PC-3 (cell line): ENCODE measurements at places on chromosomes 6 and 20. TPM values are rescaled to one million over a fixed set of nuclear protein-coding genes. Genes with fewer than 3 reads are reported as not detected.

Gene TNXB
- total RNA-seq, result 2.9 and 3.3 TPM in 2 replicates

Gene TBX18
- not detected in 2 replicates for total RNA-seq

Gene DPPA5
- not detected in 2 replicates for total RNA-seq

Gene MUC21
- total RNA-seq, result not detected in 2 replicates

Gene PHF1
- total RNA-seq, result 36.6 and 40.3 TPM in 2 replicates

Gene PHIP
- total RNA-seq, result 20.8 and 21.2 TPM in 2 replicates

Gene NKX2-2
- not detected in 2 replicates for total RNA-seq

Gene PKIB
- 22.4 and 28.0 TPM in 2 replicates for total RNA-seq

Gene PAQR8
- 0.44 and 0.46 TPM in 2 replicates for total RNA-seq

Gene DEFB121
- not detected in 2 replicates for total RNA-seq

DNA sequence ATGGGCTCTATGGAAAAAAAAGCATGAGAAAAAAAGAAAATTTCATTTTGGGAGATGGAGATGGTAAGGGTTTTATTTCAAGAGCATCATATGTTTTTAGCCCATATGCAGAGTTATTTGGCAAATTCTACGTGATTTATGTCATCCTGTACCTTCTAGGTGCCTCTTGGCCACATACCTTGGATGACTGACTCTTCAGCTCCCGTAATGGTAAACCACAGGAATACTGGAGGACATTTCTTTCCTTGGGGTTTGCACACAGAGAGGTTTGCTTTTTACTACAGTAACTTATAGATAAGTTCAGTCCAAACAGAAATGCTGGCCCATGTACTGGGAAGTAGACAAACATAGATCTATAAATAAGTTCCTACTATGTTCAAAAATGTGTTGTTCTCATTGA lies 132.2 kb downstream of the SH3BGRL2 start:
- DNase-seq, result no peak
- H3K4me1 ChIP-seq, result no peaks in the 10 kb centered on the region
- no peak overlapping the region for H3K27ac ChIP-seq
- H3K36me3 ChIP-seq, result no peaks in the 10 kb centered on the region

DNA sequence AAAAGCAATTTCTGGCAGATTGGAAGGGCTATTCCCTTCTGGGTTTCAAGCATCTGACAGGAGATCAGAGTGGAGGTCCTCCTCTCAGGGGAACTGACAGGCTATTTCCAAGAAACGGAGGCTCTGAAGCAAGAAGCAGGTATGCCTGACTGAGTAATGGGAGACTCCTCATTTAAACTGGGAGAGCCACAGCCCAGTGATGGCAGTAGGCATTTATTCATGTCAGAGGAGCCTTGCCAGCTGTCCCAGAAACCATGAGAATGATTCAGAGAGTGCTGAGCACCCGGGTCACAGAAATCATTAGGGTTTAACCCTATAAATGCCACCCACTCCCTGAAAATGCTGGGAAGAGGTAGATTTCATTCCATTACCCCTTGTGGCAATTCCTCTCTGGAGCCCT lies 247.5 kb upstream of the RNF217 start:
- H3K4me3 ChIP-seq, result no peak overlapping the region
- no peaks in the 10 kb centered on the region for H3K36me3 ChIP-seq
- DNase-seq, result no peak
- no peaks in the 10 kb centered on the region for H3K4me1 ChIP-seq
- no peak overlapping the region for H3K27ac ChIP-seq
- no peaks in the 10 kb centered on the region for H3K27me3 ChIP-seq

- DNase-seq, result no peak
- H3K27me3 ChIP-seq, result no peaks in the 10 kb centered on the region
- H3K4me3 ChIP-seq, result no peak overlapping the region
- no peaks in the 10 kb centered on the region for H3K4me1 ChIP-seq
Measured at GRCh38 chr20:44542890-44543289, 21.0 kb upstream of the SERINC3 start.

GRCh38 chr6:148881593-148882311 lies 134.9 kb downstream of the UST start:
- no peaks in the 10 kb centered on the region for H3K27me3 ChIP-seq
- no peak overlapping the region for H3K4me3 ChIP-seq
- H3K27ac ChIP-seq, result no peak overlapping the region

DNA sequence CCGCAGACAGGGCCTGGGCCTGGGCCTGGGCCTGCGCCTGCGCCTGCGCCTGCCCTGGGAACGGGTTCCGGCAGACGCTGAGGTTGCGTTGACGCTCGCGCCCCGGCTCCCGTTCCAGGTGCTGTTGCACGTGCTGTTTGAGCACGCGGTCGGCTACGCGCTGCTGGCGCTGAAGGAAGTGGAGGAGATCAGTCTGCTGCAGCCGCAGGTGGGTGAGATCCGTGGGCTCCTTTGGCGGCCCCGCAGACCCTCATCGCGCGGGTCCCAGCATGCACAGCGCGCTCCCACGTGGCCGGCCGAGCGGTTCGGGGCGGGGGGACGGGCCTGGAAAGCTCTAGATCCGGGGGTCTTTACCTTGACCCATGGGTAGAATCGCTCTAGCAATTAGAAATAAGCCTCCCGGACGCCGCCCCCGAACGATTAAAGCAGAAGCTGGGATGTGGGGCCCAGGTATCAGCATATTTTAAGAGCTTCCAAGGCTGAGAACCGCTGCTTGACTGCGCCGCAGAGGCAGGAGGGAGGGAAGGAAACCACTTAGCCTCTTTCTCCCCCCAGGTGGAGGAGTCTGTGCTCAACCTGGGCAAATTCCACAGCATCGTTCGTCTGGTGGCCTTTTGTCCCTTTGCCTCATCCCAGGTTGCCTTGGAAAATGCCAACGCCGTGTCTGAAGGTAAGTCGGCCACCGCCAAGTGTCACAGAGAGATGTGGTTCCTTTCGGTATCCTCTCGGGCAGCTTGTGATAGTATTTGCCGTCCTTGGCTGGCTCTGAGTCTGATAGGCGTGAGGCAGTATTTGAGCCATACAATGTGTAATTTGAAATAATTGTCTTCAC lies 508 bp downstream of the NOP56 start:
- peak overlapping the region; percentile 40 for H3K27ac ChIP-seq
- H3K27me3 ChIP-seq, result no peaks in the 10 kb centered on the region
- H3K36me3 ChIP-seq, result peaks cover 53% of the 10 kb centered on the region
- DNase-seq, result no peak
- H3K4me1 ChIP-seq, result peaks cover 25% of the 10 kb centered on the region

- no peaks in the 10 kb centered on the region for H3K36me3 ChIP-seq
- no peak within 1 kb of the TSS for H3K27ac ChIP-seq
- peaks cover 44% of the 10 kb centered on the region for H3K27me3 ChIP-seq
- no peaks in the 10 kb centered on the region for H3K4me1 ChIP-seq
Measured at GRCh38 chr20:610130-611046, at the start of gene TCF15. Gene TCF15, minus strand, starts transcription at chr20:610309. Its CDS starts 72 bp downstream, at chr20:610237.

- no peak for DNase-seq
- H3K27ac ChIP-seq, result no peak overlapping the region
- H3K4me3 ChIP-seq, result no peak overlapping the region
- H3K27me3 ChIP-seq, result no peaks in the 10 kb centered on the region
Measured at GRCh38 chr6:158383542-158383941, 71.3 kb downstream of the TULP4 start.

GRCh38 chr6:14398953-14399352 lies 281.4 kb downstream of the CD83 start:
- H3K4me3 ChIP-seq, result no peak overlapping the region
- no peak for DNase-seq
- H3K27ac ChIP-seq, result no peak overlapping the region
- H3K36me3 ChIP-seq, result no peaks in the 10 kb centered on the region

GRCh38 chr6:105178110-105178509 lies 1.7 kb downstream of the POPDC3 start:
- DNase-seq, result peak; percentile 85
- H3K4me3 ChIP-seq, result peak overlapping the region; percentile 89
- peak overlapping the region; percentile 92 for H3K27ac ChIP-seq
- peaks cover 29% of the 10 kb centered on the region for H3K4me1 ChIP-seq

GRCh38 chr20:12306107-12306506 lies 388.4 kb downstream of the BTBD3 start:
- H3K4me1 ChIP-seq, result no peaks in the 10 kb centered on the region
- no peak for DNase-seq
- H3K36me3 ChIP-seq, result no peaks in the 10 kb centered on the region
- no peak overlapping the region for H3K27ac ChIP-seq
- H3K4me3 ChIP-seq, result no peak overlapping the region
- peaks cover 28% of the 10 kb centered on the region for H3K27me3 ChIP-seq

DNA sequence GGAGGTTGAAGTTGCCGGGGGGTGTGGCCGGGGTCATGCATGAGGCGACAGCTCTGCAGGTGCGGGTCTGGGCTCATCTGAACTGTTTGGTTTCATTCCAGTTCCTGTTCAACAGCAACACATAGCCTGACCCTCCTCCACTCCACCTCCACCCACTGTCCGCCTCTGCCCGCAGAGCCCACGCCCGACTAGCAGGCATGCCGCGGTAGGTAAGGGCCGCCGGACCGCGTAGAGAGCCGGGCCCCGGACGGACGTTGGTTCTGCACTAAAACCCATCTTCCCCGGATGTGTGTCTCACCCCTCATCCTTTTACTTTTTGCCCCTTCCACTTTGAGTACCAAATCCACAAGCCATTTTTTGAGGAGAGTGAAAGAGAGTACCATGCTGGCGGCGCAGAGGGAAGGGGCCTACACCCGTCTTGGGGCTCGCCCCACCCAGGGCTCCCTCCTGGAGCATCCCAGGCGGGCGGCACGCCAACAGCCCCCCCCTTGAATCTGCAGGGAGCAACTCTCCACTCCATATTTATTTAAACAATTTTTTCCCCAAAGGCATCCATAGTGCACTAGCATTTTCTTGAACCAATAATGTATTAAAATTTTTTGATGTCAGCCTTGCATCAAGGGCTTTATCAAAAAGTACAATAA lies 72.5 kb downstream of the PTPN1 start:
- no peak overlapping the region for H3K4me3 ChIP-seq
- H3K27ac ChIP-seq, result no peak overlapping the region
- no peak for DNase-seq
- no peaks in the 10 kb centered on the region for H3K27me3 ChIP-seq
- peaks cover 62% of the 10 kb centered on the region for H3K36me3 ChIP-seq

DNA sequence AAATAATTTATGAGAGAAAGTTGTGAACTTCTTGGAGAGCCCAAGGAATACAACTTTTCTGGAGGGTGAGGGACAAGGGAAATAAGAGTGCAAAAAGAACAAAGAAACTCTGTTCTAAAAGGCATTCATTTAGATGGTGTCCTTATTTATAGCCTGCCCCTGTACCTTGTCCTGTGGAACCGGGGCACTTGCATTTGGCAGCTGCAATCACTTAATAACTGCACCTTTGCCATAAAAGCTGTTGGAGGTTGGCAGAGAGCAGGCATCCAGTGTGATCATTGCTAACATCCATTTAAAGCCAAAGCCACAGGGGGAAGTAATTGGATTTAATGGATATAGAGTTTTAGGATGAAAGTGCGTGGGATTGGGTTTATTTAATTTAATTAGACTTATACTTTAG lies 50.8 kb upstream of the SGK1 start:
- no peaks in the 10 kb centered on the region for H3K27me3 ChIP-seq
- DNase-seq, result no peak
- H3K36me3 ChIP-seq, result no peaks in the 10 kb centered on the region
- peaks cover 15% of the 10 kb centered on the region for H3K4me1 ChIP-seq
- H3K4me3 ChIP-seq, result no peak overlapping the region
- no peak overlapping the region for H3K27ac ChIP-seq

DNA sequence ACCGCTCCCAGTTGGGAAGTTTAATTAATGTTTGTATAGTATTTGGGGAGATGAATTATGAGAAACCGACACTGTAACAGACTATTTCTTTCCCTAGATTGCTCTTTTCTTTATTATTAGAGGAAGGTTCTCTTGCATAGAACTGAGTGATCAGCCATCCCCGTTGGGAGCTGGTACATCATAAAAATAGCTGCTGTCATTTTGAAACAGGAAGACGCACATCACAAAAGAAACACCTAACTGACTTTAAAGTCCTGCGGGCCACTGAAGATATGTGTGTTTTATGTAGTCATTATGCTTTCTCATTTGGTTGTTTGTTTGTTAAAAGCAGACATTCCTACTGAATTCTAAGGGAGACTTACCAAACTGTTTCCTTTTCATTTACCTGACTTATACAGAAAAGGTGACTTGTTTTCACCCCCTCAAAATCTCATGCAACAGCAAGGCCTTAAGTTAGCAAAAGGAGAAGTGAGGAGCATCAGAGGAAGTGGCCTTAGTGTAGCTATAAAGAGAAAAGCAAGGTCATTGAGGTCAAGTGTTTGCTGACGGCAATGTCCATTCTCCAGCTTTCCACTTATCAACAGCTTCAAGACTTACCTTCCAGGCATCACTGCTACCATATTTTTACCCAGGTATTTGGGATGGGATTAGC lies 91.0 kb downstream of the PKHD1 start:
- no peak for DNase-seq
- peaks cover 13% of the 10 kb centered on the region for H3K4me1 ChIP-seq
- no peaks in the 10 kb centered on the region for H3K36me3 ChIP-seq
- no peak overlapping the region for H3K4me3 ChIP-seq
- no peak overlapping the region for H3K27ac ChIP-seq
- no peaks in the 10 kb centered on the region for H3K27me3 ChIP-seq

- peaks cover 62% of the 10 kb centered on the region for H3K27me3 ChIP-seq
- no peak overlapping the region for H3K4me3 ChIP-seq
- no peaks in the 10 kb centered on the region for H3K36me3 ChIP-seq
- H3K27ac ChIP-seq, result no peak overlapping the region
- DNase-seq, result no peak
- no peaks in the 10 kb centered on the region for H3K4me1 ChIP-seq
Measured at GRCh38 chr20:61895686-61896057, 170.0 kb downstream of the TAF4 start.

GRCh38 chr6:169082817-169083507 lies 170.7 kb downstream of the THBS2 start:
- peaks cover 3% of the 10 kb centered on the region; the same call in 1 of the 2 replicates for H3K4me1 ChIP-seq
- H3K27ac ChIP-seq, result no peak overlapping the region
- H3K4me3 ChIP-seq, result no peak overlapping the region
- no peaks in the 10 kb centered on the region for H3K27me3 ChIP-seq
- DNase-seq, result no peak

DNA sequence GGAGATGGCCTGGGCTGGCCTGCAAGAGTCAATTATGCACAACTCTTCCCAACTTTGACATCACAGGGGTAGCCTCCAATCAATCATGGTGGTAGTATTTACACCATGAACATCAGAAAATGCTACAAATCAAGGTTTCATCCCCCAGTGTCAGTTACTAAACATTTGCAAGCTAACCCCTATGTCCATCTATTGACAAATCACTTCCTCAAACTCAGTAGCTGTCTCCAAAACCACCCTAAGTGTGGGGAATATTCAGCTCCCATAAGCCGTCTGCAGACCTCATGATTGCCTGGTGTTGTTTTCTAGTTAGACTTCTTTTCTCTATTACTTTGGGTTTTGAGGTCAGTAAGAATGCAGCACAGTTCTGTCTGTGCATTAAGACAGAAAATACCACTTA lies 200.8 kb upstream of the RIN2 start:
- H3K36me3 ChIP-seq, result no peaks in the 10 kb centered on the region
- H3K4me1 ChIP-seq, result no peaks in the 10 kb centered on the region
- peaks cover 65% of the 10 kb centered on the region for H3K27me3 ChIP-seq
- no peak overlapping the region for H3K27ac ChIP-seq
- no peak overlapping the region for H3K4me3 ChIP-seq

- no peaks in the 10 kb centered on the region for H3K27me3 ChIP-seq
- no peak for DNase-seq
- no peak overlapping the region for H3K4me3 ChIP-seq
- H3K36me3 ChIP-seq, result no peaks in the 10 kb centered on the region
- H3K27ac ChIP-seq, result no peak overlapping the region
- no peaks in the 10 kb centered on the region for H3K4me1 ChIP-seq
Measured at GRCh38 chr6:133380723-133381122, 139.6 kb downstream of the EYA4 start.
